Esophagus squamous epithelium (tissue), 5 donors: ENCODE measurements at places on chromosomes 3 and 15.

DNA sequence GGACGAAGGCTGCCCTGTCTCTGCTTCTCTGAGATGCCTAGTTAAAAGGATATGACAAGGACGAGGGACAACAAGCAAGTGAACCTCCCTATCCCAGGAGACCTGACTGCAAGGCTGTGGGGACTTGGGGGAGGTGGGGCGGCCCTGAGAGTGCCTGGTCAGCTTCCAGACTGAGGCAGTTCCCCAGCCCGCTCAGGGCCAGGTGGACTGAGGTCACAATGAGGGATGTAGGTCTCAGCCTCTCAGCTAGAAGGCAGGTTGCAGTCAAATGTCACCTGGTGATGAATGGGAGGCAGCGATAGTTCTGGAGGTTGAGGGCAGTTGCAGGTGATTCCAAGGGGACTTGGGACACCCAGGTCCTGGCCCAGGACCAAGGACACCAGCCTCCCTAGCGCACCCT lies 30.6 kb downstream of the TKT start:
- no peak for DNase-seq

DNA sequence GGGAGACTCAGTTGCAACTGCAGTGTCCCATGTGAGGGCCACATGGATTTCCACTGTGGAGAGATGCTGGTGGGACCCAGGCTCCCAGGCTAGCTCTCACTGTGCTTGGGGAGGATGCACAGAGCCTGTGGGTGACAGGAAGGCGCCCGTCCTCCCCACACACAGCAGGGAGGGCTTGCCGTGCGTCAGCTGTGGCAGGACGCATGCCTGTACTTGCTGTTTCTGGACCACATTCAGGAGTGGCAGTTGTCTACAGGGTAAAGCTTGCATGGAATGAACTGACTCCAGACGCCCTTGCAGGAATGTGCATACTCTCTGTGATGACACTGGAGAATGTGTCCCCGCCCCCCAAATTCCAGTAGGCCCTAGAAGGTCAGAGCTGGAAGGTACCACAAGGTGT lies 63.8 kb upstream of the SNRPA1 start:
- no peak for DNase-seq

GRCh38 chr3:12147049-12147780 lies 11.5 kb downstream of the TIMP4 start:
- DNase-seq = no peak

DNA sequence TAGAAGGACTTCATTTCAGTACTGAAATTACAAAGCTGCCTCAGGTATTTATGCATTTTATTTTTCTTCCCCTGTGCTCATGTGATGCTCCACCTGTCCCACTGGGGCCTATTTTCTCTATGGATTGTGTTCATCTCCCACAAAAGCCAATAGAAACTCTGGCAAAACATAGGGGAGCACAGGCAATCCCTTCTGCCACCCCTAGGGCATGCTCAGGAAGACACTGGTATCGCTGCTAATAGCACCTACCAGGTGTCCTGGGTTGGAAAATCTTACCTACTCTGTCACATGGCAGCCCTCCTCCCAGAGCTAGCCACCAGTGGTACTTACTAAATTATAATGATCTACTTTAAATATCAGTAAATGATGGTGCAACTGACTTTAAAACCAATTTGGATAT lies 427.4 kb downstream of the FGF12 start:
- no peak for DNase-seq

DNA sequence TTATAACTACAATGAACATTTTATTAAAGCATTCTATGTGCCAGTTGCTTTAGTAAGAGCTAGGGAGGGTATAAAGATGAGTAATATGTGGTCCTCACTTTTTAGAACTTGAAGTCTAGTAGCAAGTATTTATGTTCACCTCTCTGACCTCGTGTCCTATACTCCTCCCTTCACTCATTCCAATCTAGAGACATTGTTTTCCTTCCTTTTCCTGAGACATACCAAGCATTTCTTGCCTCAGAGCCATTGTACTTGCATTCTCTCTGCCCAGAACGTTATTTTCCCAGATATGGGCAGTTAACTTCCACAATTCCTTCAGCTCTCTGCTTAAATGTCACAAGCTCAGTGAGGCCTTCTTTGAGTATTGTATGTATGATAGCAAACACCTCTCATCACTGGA lies 408.6 kb downstream of the PDCD6IP start:
- DNase-seq = no peak

DNA sequence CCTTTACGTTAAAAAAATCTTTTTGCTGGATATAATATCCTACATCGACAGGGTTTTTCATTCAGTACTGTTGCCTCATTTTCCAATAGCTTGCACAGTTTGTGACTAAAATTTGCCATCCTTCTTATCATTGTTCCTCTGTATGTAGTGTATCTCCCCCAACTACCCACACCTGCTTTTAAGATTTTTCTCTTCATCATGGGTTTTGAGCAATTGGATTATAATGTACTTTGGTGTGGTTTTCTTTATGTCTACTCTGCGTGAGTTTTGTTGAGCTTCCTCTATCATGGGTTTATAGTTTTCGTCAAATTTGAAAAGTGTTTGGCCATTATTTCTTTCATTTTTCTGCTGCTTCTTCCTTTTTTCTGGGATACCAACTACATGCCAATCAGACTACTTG lies 39.6 kb upstream of the MEF2A start:
- DNase-seq = no peak

DNA sequence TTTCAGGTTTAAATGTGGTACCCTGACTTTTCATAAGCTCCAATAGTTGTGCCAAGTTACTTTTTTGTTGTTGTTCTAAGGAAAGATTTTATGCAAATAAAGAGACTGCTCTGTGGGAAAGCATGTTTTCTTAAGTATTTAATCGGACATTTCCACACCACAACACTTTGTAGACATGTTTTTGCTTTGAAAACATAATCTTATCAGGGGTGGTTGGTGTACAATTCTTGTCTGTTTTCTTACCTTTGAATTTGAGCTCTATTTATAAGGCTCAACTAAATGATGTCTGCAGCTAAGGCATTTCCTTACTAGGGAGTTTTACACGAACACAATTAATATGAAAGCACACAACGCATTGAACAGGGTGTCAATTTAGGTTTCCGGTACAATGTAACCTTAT lies 81.5 kb upstream of the CDIN1 start:
- no peak for DNase-seq

DNA sequence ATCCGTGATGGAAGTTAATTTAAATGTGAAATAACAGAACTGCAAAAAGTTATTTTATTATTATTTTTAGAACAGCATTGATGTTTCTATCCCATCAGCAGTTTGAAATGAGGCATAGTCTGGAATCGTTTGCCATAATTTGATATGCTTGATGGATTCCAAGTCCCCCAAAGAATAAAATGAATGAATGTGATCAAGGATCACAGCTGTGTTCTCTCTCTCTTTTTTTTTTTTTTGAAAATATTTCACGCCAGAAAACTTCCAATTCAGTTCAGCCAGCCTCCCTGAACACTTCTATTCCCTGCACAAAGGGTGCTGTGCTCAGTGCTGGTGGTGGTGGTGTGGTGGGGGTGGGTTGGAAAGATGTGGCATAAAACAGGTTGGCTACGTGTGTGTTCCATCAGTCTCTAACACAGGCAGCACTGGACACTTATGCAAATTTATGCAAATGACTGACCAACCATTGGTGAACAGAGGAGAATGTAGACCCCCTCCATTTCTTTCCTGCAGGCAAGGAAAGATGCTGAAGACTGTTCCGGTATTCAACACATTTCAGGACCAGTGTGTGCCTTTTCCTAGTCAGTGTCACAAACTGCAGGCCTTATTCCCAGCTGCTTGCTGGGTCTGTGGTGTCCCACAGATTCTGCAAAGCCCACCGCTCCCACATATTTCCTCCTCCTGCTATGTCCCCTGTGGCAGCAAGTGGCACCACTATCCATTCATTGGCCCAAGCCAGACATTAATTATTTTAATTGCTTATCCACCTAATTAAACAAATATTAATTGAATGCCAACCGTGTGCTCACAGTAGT lies 10.6 kb downstream of the ARNT2 start:
- no peak for DNase-seq

DNA sequence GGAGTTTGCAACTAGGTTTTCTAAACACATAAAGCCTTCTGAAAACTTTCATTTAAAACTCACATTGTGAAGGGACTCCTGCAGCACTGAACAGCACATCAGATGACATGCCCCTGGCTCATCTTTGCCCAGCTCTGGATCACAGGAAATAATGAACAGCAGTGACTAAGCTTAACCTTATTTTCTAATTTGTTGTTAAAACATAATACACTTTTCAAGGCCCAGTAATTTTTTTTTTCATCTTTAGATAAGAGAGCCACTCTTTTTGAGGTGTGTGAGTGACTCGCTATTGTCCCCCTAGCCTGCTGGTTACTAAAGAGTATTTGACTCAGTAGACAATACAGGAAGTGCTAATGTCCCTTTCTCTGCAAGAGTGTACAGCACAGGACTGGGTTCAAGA lies 204.0 kb downstream of the OSBPL10 start:
- DNase-seq = no peak

- no peak for DNase-seq
Measured at GRCh38 chr15:101288905-101289513, 6.0 kb downstream of the SNRPA1 start.

GRCh38 chr3:148075771-148076716 lies 621.7 kb upstream of the AGTR1 start:
- no peak for DNase-seq
